Renal pelvis (tissue), 12 donors: ENCODE measurements at places on chromosomes 12 and 14. TPM values are rescaled to one million over a fixed set of nuclear protein-coding genes. Genes with fewer than 3 reads are reported as not detected.

OTX2 gene
- not detected for polyA plus RNA-seq

PUS7L gene
- 13.1 TPM for polyA plus RNA-seq

CDKN3 gene
- 25.6 TPM for polyA plus RNA-seq

LMNTD1 gene
- polyA plus RNA-seq = not detected

ATG2B gene
- 47.0 TPM for polyA plus RNA-seq

CLEC2D gene
- polyA plus RNA-seq = 21.4 TPM

DYRK2 gene
- 28.9 TPM for polyA plus RNA-seq

GPRC5D gene
- 1.3 TPM for polyA plus RNA-seq

PMCH gene
- polyA plus RNA-seq = 0.33 TPM

CLEC12A gene
- 0.96 TPM for polyA plus RNA-seq

- DNase-seq = no peak
Observed at GRCh38 chr14:31935391-31935790, 141.7 kb upstream of the ARHGAP5 start.

DNA sequence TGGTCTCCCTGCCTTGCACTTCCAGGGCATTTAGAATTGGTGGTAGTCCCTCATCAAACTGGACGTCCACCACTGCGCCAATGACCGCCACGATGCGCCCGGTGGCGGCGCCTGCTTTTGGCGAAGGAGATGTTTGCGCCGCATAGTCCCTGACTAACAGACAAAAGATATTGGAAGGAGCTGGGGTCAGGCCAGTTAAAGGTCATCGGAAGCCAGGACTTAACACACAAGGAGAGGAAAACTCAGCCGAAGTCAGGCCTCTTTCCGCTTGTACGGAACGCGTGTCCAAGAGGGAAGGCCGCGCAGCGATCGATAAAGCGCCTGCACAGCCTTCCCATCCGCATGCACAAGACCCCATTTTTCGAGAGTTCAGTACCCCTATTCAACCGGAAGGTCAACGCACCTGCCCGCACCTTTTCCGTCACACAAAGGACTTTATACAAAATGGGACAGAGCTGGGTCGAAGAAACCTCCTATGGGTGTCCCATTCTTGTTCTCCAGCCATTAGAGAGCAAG lies 525 bp downstream of the ATP5F1B start:
- DNase-seq = no peak

GRCh38 chr14:36315159-36315853 lies 5.1 kb downstream of the MBIP start:
- DNase-seq = no peak

GRCh38 chr14:68691031-68691791 lies 101.7 kb downstream of the ZFP36L1 start:
- no peak for DNase-seq

DNA sequence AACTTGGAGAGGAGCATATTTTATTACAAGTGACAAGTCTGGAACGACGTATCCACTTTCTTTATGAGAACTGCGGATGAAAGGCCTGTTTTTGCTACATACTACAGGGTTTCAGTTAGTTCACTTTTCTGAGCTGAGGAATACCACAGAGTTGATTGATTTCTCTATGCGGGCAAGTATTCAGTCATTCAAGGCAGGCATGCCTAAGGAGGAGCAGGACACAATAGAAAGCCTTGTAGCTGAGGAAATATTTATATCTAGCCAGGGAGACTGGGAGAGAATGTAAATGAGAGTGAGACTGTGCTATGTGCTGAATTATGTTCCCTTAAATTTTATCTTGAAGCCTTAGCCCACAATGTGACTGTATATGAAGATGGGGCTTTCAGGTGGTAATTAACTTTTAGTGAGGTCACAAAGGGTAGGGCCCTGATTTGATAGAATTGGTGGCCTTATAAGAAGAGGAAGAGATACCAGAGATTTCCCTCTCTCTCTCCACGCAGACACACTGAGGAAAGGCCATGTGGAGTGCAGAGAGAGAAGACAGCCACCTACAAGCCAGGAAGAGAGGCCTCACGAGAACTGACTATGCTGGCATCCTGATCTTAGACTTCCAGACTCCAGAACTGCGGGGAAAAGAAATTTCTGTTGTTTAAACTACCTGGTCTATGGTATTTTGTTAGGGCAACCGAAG lies 459.0 kb upstream of the ATP2B1 start:
- no peak for DNase-seq

DNA sequence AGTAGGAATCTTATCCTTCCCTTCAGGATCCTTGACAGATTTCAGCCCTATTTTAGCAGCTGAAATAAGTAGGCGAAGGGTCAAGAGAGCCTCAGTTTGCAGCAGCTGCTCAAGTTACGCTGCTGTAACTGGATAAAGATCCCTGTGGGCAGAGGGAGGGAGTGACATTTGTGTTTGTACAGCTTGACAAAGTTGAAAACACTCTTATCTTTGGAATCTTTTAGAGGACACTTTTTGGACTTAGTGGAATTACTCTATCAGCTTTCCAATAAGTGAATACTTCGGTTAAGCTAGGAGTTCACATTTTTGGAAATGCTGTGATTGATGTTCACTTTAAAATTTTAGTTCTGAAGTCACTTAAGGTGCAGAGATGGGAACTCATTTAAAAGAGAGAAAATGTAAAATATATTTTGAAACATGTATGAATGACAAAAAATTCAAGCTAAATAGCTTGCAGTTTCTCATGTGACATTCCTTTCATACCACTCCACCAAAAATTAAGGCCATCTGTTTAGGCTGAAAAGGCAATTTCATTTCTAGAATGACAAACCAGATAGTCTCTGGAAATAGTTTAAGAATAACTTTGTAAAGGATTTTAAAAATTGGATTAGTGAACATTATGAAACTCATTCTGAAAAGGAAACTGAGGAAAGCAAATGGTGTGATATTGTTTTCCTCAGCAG lies 55.2 kb downstream of the SLC38A4 start:
- peak; percentile 47 for DNase-seq

GRCh38 chr12:93729934-93730333 lies 52.8 kb downstream of the CRADD start:
- no peak for DNase-seq

DNA sequence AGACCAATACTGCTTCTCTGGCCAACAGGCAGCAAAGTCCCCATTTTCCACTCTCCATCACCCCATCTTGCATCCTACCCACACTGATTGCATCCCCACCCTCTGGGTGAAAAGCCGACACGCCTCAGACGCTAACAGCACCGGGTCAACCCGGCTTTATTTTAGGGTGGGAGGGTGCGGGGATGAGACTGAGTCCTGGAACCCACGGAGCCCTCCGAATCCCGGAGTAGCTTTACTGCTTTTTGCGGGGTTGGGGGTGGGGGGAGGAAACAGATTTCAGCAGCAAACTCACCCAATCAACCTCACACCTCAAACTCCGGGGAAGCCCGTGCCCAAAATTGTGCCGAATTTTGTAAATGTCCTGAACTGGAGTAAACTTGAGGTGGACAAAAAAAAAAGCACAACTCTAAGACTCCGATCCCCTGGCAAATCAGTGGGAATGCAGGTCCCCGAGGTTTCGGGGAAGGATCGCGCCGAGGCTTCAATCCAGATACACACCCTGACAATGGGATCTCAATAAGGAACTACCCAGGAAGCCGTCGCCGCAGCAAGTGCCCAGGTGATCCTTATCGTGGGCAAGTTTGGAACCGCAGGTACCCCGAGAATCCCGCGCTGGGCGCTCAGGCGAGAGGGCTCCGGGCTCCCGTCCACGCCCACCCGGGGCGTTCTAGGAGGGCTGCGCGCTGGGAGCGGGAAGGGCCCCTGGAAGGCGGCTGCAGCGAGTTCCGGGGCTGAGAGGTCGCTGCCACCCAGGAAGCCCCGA lies 1.1 kb downstream of the GCH1 start:
- DNase-seq = peak; percentile 38

DNA sequence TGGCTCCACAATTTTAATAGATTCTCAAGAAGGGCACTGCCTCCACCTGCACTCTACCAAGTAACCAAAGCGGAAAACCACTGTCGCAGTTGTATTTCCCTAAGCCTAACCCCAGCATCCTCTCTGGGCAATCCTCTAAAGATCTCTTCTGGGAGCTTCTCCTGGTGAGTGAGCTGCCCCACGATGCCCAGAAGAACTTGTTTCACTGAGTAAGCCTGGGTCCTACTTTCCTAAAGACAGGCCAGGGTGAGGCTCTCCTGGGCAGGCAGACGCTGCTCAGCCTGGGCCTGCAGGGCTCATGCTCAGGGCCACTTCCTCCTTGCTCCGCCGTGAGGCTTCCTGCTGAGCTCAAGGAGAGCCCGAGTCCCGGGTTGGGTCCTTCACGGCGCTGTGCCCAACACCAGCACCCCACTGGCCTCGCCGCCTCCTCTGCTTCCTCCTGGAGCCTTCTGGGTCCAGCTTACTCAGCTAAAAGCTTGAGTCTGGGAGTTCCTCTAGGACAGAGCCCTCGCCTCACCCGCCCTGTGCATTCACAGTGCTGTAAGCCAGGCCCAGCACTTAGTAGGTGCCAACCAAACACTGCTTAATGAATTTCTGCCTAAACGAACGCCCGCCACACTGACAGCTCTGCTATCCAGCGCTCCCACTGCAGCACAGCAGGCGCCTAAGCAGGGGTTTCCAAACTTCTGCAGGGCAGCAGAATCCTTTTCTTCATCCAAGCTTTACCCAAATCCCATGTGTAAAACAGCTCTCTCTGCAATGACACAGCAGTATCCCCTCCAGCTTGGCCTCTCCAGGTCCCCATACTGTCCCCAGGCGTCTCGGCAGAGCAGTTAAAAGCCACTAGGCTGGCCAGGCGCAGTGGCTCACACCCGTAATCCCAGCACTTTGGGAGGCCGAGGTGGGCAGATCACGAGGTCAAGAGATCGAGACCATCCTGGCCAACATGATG lies 5.7 kb downstream of the RAB35 start:
- DNase-seq = no peak

DNA sequence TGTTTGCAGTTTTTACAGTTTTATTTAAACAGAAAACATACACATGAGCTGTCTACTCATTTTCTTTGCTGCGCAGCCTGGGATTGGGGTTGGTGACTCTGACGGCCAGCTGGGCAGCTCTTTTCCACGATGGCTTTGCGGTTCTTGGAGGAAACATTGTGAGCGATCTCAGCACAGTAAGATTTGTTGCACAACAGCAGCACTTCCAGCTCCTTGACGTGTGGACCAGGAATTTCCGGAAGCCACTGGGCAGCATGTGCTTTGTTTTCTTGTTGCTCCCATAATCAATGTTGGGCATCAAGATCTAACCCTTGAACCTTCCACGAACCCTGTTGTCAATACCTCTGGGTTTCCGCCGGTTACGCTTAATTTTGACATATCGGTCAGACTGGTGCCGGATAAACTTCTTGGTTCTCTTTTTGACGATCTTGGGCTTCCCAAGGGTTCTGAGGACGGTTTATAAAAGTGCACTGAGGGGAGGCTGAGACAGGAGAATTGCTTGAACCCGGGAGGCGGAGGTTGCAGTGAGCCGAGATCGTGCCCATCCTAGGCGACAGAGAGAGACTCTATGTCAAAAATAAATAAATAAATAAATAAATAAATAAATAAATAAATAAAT lies 21.8 kb downstream of the FKBP11 start:
- DNase-seq = no peak

DNA sequence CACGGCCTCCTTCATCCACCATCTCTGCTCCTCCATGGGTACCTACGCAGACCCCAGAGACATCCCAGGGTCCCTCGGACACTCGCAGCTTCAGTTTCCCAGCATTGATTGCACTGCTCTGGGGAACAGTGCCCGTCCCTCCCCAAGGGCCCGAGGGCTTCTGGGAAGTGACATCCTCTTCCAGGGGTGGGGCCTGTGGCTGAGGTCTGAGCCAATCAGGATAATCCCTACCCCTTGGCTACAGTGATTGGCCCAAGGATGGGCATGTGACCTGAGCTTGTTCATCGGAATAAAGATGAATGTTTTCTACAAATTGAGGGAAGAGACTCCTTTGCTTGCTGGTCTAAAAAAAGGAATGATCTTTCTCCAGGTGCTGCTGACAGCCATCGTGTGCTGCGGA lies 37.3 kb upstream of the MYL2 start:
- DNase-seq = no peak

DNA sequence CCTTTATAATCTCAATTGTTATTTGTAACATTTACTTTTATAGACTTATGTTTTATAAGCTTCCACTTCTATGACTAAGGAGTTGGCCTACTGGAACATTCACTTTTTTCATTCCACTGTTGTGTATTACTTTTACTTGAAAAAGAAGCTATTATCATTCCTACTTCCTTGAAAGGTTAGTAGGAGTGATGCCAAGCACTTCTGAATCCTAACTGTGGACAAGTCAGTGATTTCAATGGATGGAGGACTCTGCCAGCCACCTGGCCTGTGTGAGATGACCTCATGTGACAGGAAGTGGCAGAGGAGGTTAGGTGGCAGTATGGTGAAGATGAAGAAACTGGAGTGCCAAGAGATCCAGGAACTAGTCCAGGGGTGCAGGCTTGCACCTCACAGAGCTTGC lies 46.0 kb downstream of the TECPR2 start:
- DNase-seq = no peak

- DNase-seq = no peak
Observed at GRCh38 chr14:77421201-77421600, 2.1 kb downstream of the NOXRED1 start.

DNA sequence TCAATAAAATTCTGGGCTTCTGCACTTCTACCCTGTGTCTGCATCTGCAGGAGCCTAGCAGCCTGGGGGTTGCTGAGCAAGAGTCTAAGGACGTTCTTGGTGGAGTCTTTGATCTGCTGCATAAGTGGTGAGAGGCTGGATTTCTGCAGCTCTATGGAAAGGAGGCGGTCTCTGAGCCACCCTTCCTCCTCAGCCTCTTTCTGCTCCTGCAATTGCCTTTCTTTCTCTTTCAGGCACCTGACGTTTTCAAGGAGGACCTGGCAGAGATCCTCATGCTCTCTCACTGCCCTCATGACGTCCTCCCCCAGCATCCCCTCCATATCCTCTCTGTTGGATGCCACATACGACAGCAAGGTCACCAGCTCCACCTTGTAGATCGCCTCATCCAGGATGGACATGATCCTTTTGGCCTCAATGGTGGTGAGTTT lies 13.6 kb upstream of the TPCN1 start:
- no peak for DNase-seq

DNA sequence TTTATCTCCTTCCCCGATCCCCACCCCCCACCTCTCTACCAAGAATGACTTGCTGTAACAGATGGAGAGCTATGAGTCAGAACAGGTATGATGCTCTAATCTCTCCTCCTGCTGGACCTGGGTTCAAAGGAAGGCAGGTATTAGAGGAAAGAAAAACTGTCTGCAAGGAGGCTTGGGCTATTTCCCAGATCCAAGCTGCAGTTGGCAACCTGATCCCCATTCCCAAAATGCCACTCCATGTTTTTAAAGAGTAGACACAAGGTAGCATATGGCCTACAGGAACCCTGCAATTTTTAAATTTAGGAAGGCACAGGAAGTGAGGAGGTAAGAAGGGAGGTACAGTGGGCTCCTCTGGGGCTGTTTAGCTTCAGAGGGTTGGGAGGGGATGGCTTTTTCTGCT lies 33.0 kb downstream of the SRRM4 start:
- no peak for DNase-seq

- no peak for DNase-seq
Observed at GRCh38 chr14:89093083-89093730, 268.8 kb downstream of the TTC8 start.

GRCh38 chr14:91947475-91948184 lies at the start of gene FBLN5:
FBLN5 (minus strand) TSS chr14:91947694; CDS start chr14:91947229, 465 bp downstream.
- DNase-seq = peak; percentile 65
